ENCODE measurements at places on chromosomes 7 and 10. TPM values are rescaled to one million over a fixed set of nuclear protein-coding genes. Genes with fewer than 3 reads are reported as not detected.
A peak's percentile ranks its signal among the peaks of the same experiment; 100 is the strongest.

The CYP3A4 gene
- total RNA-seq, result not detected

The PLXNA4 gene
- under 0.01 TPM for total RNA-seq

The LRRN3 gene
- total RNA-seq, result not detected

GRCh38 chr10:96420228-96421009 lies 61.6 kb upstream of the OPALIN start:
- DNase-seq, result no peak

GRCh38 chr7:132933072-132933458 lies 148.8 kb downstream of the CHCHD3 start:
- DNase-seq, result peak; percentile 3

DNA sequence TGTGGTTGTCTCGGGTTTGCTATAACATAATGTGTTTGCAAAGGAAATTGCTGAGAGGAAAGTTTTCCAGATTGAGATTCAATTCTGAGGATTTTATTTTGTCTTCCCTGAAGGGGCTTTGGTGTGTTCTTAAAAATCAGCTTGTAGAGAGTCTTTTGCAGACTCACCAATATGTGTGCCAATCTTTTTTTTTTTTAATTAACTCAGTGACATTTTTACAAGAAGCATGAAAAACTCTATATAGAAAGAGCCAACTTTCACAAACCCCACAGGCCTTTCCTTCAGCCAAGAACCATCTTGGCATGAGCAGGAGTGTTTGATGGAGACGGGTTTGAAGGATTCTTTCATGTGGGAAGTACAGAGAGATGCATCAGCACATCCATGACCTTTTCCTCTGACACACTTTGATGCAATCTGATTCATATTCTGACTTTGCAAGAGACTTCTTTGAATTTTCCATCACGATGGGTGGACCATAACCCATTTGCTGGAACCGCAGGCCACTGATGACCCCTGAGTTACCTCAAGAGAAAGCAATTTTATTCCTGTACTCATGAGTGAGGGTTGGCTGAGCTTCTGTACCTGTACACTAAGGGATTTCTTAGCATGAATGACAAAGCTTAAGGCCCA lies 892.6 kb downstream of the XPNPEP1 start:
- DNase-seq, result no peak

DNA sequence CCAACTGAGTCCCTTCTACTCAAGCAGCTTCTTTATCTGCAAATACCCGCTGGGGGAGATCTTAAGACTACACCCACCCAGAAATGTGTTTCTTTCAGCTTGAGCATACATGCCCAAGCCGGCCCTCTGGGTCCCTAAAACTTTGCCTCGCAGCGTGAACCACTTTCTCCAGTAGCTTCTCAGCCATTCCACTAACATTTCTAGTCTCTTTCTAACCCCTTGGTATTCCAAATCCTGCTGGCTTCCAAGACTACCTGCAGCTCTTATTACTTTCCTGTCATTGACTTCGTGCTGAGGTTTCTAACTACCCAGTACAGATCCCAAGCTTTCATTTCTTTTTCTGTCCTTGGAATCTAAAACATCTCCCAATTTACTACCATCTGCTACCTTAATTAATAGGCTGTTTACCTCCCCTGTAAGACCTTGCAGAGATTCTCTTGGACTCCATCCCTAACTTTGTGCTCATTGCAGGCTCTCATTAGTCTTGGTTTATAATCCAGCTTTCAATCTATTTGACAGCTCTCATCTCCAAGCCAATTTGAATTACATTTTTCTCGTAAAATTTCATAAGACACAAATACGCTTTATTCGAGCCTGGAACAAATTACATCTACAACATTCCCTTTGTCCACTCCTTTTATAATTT lies 153.6 kb downstream of the FGFR2 start:
- DNase-seq, result no peak

DNA sequence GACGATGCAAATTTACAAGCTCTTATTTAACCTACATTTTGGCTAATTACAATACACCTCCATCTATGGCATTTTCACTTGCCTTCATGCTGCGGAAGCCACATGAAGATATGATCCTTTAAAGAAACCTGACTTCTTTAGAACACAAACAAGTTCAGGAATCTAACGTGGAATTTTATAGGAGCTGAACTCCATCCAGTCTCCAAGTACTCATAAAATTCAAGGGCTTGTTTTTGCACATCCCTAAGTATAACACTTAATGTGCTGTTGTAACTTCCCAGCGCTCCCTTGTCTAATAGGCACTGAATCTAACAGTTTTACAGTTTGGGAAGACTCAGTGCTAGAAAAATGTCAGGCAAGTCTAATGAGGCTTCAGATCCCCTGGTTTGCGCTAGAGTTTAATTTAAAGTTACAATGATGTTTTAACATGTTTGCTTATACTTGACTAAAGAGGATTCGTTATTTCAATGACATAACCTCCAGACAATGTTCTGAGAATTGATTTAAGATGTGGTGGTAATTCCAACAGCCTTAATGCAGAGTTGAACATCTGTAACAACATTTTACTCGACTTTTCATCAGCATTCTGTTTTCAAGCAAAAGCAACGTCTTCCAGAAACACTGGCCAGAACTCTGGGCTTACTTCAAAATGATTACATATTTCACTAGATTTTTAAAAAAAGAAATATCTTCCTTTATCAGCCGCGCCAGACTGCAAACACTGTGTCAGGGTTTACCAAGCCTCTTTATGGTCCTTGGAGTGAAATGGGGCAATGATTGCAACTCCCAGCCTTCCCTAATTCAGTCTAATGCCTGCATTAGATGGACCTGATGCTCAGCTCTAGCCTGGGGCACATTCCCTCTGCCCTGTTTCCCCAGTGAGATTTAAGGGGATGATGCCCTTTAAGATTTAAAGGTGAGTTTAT lies 664.3 kb downstream of the KCNMA1 start:
- DNase-seq, result no peak

DNA sequence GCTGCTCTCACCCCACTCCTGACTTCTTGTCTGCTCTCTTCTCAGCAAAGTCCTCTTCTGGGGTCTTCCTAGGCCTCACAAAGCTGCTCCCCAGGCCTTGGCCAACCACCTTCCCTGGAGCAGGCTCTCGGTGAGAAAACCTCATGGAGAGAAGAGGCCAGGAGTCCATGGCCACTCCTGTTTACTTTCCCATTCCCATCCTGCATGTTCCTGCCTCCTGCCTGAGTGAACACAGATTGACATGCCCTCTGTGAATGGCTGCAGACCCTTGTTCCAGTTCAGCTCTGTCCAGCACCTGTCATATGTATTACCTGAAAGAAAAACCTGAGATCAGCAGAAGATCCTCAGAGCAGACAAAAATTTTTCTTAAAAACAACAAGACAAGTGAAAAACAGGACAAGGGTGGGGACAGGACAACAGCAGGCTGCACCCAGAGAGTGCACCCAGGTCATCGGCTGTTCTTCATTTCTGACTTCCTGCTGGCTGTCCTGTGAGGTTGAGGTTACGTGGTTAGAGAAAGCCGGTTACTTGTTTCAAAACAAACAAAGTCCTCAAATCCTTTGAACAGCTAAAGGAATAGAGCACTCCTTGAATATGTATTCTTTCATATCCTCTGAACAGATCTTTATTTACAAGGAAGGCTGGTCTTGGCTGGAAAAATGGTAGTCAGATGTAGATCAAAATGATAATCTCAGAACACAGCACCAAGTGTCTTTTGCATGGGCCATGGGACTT lies 34.0 kb upstream of the DLD start:
- no peak for DNase-seq

DNA sequence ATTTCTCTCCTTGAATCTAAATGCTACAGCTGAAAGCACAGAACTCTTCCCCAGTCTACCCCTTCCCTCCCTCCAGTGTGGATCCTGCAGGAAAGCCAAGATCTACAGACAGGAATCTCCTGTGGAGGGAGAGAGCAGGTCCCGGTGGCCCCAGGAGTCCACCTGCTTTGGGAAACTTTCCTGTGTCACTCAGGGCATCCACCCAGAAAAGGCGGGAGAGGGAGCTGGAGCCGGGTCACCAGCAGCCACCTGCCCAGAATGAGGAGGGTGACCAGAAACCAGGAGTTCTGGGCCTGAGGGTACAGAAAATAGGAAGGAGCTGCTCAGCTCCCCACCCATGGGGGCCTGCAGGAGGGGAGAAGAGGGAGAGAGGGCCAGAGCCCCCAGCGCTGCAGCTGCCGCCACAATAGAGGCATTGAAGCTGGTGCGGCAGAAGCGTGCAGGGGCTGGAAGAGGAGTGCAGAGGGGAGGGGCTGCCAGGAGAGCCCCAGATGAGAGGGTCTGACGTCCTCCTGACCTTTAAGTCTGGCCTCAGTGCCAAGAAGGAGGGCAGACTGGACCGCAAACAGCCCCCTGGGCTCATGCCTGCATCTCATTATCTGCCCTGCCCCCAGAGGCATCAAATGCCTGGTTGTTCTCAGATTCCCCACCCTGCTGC lies 56.3 kb upstream of the TMEM72 start:
- no peak for DNase-seq

DNA sequence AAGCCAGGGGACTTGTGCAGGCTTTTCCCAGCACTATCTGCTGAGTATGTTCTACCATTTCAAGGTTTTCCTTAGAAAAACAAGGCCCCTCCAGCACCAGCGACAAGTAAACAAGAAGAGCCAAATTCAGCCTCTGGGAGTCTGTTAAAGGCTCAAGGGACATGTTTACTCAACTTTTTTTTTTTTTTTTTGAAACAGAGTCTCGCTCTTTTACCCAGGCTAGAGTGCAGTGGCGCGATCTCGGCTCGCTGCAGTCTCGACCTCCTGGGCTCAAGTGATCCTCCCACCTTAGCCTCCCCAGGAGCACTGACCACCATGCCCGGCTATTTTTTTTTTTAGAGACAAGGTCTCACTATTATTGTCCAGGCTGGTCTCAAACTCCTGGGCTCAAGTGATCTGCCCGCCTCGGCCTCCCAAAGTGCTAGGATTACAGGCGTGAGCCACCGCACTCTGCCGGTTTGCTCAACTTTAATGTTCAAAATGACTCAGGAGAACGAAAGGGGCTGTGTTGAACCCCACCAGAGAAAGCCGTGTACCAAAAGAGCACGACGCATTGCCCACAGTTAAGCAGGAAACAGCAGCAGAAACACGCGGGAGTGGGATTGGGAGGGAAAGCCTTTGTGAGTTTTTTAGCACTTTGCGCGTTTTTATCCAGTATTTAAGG lies 772 bp downstream of the PRDX3 start:
- DNase-seq, result no peak

GRCh38 chr7:130141161-130141883 lies 63.9 kb downstream of the TMEM209 start:
- no peak for DNase-seq

DNA sequence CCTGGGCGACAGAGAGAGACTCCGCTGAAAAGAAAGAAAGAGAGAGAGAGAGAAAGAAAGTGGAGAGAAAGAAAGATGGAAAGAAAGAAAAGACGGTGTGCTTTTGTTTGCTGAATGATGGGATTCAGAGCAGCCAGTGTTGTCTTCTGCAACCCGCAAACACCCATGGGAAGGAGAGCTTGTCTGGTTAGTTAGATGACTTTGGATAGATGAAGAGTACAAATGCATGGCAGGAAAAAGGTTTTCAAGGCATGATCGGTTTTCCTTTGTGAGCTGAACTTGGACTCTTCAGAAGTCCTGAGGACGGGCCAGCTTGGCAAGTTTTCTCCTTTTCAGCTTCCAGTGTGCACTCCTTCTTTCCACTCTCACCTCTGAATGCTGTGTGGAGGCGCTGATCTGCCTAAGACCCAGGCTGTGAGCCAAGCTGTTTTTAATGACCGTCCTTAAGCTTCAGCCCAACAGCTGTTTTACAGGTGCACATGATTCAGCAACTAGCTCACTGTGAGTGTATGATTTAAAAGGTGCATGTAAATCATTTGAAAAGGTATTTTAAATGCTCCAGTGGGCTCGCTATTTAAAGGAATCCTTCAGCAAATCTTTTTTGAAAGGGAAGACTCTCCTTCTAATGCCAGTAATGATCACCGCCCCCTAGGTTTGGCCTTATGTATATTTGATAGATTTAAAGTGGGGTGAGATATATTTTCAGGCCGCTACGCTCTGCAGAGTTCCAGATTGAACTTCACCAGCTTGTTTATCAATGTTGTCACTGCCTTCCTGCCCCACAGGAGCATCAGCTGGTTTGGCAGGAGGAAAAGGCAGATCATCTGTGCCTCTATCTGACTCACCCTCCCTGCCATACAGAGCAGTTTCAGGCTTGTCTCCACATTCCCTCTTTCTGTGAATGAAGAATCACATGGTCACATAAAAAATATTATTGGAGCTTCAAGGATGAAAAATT lies 115.0 kb downstream of the PLXDC2 start:
- DNase-seq, result peak; percentile 89

GRCh38 chr10:11871466-11871865 lies 48.3 kb downstream of the PROSER2 start:
- no peak for DNase-seq

GRCh38 chr7:110983822-110984456 lies 107.0 kb upstream of the LRRN3 start:
- DNase-seq, result no peak

DNA sequence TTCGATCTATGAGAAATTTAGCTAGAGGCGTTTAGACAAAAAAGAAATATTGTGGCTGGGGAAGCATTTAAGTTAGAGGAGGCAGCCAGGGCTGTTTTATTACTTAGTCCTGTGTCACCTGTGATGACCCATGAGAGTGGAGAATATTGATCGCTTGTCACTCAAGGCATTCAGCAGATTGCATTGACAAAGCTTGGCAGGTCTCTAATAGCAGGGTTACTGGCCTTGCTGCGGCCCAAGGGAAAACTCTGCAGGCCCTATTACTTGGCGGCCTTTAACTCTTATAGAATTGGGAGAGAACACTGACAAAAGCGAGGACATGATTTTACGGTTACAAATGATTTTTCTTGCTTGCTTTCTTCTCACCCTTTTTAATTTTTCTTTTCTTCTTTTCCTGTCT lies 473.5 kb downstream of the AUTS2 start:
- no peak for DNase-seq

DNA sequence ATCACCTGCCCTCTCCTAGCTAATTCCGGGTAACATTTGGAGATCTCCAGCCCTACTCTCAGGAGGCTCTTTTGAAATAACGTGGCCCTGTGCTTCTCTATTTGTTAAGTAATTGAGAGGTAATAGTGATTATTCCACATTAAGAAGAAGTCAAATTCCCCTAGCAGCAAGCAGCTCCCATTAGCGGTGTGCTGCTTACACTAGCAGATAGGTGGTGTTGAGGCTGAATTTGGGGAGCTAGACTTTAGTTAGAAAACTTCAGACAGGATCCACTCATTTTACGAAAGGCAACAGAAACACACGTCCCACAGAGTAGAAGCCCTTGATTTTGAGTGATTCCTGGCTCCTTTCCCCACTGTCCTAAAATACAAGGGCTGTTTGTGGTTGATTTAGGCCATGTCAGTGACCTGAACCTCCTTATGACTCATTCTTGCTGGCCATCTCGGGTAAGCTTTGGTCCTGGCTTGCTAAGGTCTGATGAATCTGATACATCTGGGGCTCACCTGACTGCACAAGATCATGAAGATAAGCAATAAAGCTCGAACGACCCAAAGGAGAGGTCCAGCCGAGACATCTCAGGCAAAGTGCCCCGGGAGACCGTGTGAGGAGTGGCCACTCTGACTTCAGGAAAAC lies 77.2 kb downstream of the FAM204A start:
- DNase-seq, result no peak

All from mammary epithelial cell (primary cell).